ENCODE measurements at places on chromosomes 1 and 21.

DNA sequence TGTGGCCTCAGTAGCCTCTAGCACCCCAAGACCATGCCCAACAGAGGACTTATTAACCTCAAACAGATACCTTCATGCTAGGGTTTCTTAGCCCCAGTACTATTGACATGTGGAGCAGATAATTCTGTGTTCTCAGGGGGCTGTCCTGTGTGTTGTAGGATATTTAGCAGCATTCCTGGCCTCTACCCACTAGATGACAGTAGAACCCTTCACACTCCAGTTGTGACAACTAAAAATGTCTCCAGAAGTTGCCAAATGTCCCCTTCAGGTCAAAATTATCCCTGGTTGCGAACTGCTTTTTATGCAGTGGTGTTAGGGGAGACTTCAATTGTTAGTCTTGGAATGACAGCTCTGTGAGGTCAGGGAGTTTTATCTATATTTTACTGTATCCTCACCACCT, 8.1 kb downstream of the KAZN start:
- no peak for DNase-seq

- peak; percentile 33 for DNase-seq
These were observed 11.4 kb downstream of the TMEM81 start for GRCh38 chr1:205072881-205073280.

GRCh38 chr1:62685431-62685859, 2.7 kb downstream of the DOCK7 start:
- DNase-seq, result peak; percentile 30

DNA sequence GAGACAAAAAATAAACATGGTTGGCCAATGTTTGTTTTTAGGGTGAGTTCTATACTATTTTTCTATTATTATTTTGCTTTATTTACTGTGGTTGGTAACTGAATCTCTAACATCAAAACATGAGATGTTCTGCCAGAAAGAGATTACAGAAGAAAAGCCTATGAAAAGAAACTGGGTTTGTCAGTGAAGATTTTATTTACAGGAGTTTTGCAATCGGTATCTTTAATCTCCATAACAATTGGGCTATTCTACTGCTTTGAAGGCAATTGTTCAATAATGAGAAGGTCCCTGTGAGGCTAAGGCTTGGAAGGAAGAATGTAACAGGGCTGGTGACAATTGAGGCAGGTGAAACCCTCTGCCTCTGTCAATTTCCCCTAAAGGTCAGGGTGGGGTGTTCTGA, 155.5 kb downstream of the CLIC6 start:
- no peak for DNase-seq

GRCh38 chr1:154327466-154328317, 2.4 kb downstream of the ATP8B2 start:
- DNase-seq, result no peak

- DNase-seq, result no peak
These were observed 35.0 kb upstream of the TDRD10 start for GRCh38 chr1:154466921-154467417.

DNA sequence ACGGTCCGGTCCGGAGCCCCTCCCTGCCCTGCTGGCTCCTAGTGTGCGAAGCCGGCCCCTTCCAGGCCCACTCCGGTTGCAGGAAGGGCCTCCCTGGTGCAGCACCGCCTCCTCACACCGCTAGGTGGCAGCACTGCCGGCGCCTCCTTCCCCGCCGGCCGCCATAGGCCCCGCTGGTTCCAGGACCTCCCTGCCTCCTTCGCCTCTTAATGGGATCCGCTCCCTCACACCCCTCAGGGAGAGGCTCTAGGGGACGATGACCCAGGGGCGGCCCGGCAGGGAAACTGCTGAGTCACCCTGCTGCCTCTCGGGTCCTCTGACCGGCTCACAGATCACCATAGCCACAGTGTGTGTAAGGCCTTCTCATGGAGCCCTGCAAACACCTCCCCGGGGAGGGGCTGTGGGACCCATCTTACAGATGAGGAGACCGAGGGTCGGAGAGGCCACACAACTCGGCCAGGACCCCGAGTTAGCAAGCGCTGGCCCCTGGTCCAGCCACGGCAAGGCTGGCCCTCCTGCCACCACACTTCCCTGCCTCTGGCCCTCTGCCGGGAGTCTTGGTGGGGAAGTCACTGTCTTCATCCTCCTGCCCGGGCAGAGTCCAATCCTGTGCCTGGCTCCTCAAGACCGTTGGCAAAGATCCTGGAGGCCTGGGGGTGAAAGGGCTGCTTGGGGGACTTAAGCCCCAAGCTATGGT, 1.6 kb upstream of the AJAP1 start:
- peak; percentile 88 for DNase-seq

GRCh38 chr1:52562766-52563165, 9.9 kb upstream of the TUT4 start:
- DNase-seq, result no peak

GRCh38 chr1:6081901-6082300, 36.2 kb downstream of the KCNAB2 start:
- DNase-seq, result no peak

DNA sequence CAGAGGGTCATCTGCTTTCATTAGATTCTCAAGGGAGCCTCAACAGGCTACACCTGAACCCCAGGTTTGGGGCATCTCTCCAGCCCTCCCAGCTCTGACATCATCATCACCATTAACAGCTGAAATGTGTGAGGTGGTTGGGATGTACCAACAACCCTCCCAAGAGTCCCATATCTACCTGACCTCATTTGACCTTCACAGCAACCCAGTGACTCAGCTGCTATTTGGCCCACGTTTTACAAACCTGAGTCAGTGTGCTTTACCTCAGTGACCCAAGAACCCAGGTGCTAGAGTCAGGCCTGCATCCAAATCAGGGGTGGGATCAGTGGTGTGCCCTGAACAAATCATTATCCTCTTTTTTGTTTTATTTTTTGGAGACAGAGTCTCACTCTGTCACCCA, 53.3 kb upstream of the TINAGL1 start:
- peak; percentile 18 for DNase-seq

GRCh38 chr1:88324899-88325298, 359.2 kb upstream of the PKN2 start:
- no peak for DNase-seq
